ENCODE measurements at places on chromosomes 1 and 21.

DNA sequence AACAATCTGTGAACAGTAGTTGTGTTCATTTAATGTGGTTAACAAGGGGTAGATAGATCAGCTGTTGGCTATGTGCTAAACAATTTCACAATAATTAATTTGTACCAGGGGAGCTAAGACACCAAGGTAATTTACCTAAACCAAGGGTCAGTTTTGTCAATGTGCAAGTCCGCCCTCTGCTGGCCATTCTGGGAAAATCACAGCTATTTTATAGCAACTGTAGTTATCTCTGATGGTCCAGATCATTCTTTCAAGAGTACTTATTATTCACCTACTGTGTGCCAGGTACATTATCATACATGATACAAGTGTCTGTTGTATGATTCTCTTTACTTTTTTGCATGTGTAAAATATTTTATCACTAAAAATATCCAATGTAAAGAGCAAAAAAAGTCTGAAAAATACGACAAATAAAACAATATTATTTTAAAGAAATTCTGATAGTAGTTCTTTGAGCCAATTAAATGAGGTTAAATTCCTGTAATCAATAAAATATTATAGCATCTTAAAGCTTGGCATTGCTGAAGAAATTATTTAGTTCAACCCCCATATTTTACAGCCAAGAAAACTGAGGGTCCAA is 312.3 kb upstream of the FAM78B start:
- DNase-seq = peak; percentile 18

GRCh38 chr1:206804156-206804737 is 32.0 kb upstream of the IL10 start:
- DNase-seq = no peak

- DNase-seq = no peak
These were observed 98.0 kb upstream of the RALGPS2 start for GRCh38 chr1:178627037-178627436.

DNA sequence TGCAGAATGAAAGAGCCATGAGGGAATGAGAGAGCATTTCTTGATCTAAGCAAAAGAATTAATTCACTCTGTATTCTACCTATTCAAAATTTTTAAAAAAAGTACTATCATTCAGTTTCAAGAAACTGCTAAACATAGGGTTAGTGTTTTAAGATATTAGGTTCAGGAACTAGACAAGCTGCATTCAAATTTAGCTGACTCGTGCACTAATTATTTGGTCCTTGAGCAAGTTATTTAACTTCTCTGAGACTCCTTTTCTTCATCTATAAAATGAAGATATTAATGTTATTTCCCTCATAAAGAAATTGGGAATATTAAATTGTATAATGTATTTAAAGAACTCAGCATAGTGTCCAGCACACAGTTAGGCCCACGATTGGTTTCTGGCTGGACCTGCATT is 75.0 kb upstream of the USH2A start:
- no peak for DNase-seq

DNA sequence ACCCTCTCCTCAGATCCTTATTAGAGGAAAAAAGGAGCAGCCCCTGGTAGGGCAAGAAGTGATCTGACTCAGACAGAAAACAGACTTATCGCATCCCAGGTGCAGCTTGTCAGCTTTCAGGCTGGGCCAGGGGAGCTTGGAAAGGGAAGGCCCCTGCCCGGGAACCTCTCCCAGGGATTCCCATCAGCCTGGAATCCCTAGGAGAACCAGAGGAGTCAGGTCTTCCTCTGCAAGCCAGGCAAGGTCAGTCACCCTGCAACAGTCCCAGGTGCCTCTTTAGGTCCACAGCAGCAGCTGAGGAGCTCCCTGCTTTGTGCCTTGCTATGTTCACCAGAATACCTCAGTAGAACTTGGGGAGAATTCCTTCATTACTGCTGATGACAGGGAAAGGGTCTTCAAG is 2.9 kb upstream of the PRAMEF12 start:
- DNase-seq = no peak

DNA sequence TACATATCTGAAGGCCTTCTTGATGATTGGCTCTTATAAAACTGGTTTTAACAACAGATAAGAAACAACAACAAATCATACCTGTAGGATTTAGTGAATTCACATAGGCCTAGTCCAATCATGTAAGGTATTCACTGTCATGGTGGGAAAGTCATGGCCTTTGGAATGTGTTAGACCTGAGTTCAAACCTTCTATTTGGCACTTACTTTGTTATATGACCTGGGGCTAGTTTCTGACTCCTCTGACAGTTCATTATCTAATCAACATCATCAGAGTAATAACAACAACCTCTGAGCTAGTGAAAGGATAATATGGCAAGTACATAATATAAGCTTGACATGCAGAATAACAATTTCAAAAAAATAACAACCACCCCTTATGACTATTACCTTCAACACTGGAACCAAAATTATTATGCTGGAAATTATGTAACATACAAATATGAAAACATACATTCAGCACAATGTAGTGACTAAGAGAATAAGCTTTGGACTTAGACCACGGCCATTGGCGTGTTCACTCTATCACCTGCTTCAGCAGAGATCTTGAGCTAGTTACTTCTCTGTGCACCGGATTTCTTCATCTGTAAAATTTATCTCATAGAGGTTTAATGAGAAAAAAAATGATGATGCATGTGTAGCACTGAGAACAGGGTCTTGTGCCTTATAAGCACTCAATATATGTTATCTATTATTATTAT is 597.6 kb downstream of the LMO4 start:
- DNase-seq = no peak

GRCh38 chr1:229434005-229434640 is at the start of gene ACTA1:
TSS of gene ACTA1 (minus strand) at chr1:229434094. CDS start at chr1:229433115, 979 bp downstream.
- no peak for DNase-seq

GRCh38 chr1:64107118-64107519 is 96.3 kb upstream of the UBE2U start:
- no peak for DNase-seq

GRCh38 chr1:25774921-25775771 is 24.8 kb upstream of the SELENON start:
- DNase-seq = no peak

DNA sequence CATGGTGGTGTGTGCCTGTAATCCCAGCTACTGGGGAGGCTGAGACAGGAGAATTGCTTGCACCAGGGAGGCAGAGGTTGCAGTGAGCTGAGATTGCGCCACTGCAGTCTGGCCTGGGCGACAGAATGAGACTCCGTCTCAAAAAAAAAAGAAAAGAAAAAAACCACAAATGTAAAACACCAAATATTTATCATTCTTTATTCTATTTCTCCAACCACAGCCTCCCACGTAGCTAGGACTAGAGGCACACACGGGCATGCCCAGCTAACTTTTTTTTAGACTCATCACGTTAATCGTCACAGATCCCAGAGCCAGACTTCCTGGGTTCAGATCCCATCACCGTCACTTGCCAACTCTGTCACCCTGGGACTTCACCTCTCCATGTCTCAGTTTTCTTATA is 13.5 kb downstream of the DNAJC16 start:
- DNase-seq = no peak

DNA sequence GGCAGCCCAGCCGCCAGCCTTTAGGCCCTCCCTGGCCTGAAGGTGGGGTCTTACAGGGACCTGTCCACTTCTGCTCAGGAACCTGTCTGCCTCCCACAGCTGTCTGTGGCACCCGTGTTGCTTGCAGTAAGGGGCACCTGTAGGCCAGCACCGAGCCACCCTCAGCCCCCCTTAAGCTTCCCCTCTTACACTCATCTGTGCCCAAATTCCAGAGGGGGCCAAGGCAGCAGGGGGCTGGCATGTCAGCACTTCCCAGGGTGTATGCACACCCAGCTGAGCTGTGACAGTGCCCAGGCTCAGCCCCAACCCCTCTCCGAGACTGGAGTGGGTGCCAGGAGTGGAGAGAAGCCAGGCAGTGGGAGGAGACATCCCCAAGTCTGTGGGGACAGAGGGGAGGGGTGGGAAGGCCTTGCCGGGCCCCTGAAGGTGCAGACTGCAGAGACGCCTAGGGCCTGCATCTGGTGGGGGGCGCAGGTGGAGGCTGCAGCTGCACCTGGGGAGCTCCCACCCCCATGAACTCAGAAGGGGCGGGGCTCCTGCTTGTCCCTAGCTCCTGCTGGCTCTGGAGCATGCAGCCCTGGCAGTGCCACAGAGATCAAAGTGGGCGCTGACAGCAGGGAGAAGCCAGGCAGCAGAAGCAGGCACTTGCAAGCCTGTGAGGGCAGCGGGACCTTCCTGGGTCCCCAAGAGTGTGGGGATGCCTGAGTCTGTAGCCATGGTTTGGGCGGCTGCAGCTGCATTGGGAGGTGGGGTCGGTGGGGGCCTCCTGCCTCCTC is 5.4 kb upstream of the SLC2A7 start:
- no peak for DNase-seq

- DNase-seq = no peak
These were observed 5.5 kb downstream of the THEM5 start for GRCh38 chr1:151847867-151848596.

GRCh38 chr21:31654340-31654739 is 5.2 kb upstream of the SOD1 start:
- DNase-seq = no peak

GRCh38 chr1:109479311-109479710 is 4.4 kb upstream of the ATXN7L2 start:
- DNase-seq = no peak

All from posterior cingulate gyrus (tissue), 11 donors.